CD4-positive, alpha-beta T cell treated with Interleukin-10 for 1 hour (primary cell): ENCODE measurements at places on chromosomes 12 and 14.

GRCh38 chr12:77992760-77993159 lies 162.1 kb downstream of the NAV3 start:
- no peak for DNase-seq

DNA sequence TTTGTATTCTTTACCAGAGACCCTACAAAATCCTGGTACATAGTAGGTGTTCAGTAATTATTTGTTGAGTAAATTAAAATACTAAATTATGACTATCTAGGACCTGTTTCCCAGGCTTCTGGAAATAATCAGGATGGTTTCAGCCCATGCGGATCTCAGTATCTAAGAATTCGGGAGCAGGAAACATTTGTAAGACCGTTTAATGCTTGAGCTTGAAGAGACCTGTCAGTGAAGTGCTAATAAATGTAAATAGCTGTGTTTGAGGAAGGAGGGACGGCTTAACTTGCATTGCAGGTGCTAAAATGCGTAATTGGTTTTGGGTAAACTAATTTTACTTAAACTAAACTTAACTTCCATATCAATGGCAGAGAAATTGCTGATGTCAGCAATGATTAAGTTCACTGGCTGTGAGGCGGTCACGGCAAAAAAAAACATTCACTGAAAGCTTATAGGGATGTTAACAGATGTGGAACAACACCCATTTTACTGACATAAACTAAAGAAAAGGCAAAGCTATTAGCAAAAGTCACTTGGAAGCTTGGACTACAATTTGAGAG lies 28.6 kb upstream of the AEBP2 start:
- no peak for DNase-seq

DNA sequence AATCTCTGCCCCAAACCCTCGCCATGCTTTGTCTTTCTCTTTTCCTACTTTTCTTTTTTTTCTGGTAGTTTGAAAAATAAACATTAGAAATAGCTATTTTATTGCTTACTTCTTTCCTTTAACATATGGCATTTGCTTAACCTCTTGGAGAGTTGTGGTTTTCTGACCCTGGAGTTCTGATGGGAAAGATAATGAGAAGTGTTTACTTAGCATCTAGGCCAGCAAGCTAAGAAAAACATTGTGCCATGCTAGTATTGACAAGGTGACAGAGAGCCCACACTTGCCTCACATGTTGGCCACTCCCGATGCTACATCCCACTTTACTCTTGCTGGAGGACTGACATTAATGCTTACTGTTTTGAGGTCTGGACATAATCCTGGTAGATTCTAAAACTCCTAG lies 886.2 kb downstream of the DIO2 start:
- DNase-seq: no peak

GRCh38 chr14:87934185-87934584 lies 58.8 kb downstream of the GALC start:
- no peak for DNase-seq

GRCh38 chr12:2980630-2981029 lies 21.4 kb downstream of the TEAD4 start:
- no peak for DNase-seq

DNA sequence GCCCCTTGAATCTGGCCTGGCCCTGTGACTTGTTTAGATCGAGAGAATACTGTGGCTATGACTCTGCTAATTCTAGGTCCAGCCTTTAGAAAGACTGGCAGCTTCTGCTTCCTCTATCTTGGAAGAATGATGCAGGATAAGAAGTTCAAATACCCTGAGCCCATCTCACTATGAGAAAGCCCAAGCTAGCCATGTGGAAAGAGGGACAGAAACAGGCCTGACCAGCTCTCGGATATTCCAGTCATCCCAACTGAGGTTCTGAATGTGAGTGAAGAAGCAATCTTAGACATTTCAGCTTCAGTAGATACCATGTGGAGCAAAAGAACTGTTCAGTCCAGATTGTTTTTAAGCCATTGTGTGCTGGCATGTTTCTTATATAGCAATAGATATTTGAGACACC lies 17.3 kb upstream of the KRR1 start:
- no peak for DNase-seq

- DNase-seq: no peak
These were observed 190.9 kb upstream of the RASSF8 start for GRCh38 chr12:25767606-25768005.

DNA sequence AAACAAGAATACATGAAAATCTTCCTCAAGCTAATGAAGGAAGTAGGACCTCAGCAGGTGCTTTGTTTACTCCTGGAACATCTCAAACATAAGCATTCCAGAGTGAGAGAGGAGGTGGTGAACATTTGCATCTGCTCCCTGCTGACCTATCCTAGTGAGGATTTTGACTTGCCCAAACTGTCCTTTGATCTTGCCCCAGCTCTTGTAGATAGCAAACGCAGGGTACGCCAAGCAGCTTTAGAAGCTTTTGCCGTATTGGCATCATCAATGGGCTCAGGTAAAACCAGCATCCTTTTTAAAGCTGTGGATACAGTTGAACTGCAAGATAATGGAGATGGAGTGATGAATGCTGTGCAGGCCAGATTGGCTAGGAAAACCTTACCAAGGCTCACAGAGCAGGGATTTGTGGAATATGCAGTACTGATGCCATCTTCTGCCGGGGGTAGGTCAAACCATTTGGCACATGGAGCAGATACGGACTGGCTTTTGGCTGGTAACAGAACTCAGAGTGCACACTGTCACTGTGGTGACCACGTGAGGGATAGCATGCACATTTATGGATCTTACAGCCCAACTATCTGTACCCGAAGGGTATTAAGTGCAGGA lies 1.9 kb downstream of the TOGARAM1 start:
- no peak for DNase-seq

- no peak for DNase-seq
These were observed 34.4 kb downstream of the TMEM116 start for GRCh38 chr12:111978545-111978944.

- no peak for DNase-seq
These were observed 926 bp upstream of the CMKLR1 start for GRCh38 chr12:108340037-108340436.
